ENCODE measurements at places on chromosomes 7 and 10. TPM values are rescaled to one million over a fixed set of nuclear protein-coding genes. Genes with fewer than 3 reads are reported as not detected.
A peak's percentile ranks its signal among the peaks of the same experiment; 100 is the strongest.

GRCh38 chr7:151759591-151760042, 117.3 kb downstream of the PRKAG2 start:
- peak; percentile 43 for DNase-seq
- H3K27ac ChIP-seq = no peak overlapping the region
- no peaks in the 10 kb centered on the region for H3K36me3 ChIP-seq
- H3K27me3 ChIP-seq = peaks cover 5% of the 10 kb centered on the region

GRCh38 chr7:150404172-150404804, 25.2 kb downstream of the ZNF775 start:
- no peak for DNase-seq
- H3K4me1 ChIP-seq = peaks cover 57% of the 10 kb centered on the region
- H3K4me3 ChIP-seq = peak overlapping the region; percentile 88
- H3K27ac ChIP-seq = peak overlapping the region; percentile 88
- H3K27me3 ChIP-seq = no peaks in the 10 kb centered on the region

- H3K36me3 ChIP-seq = peaks cover 19% of the 10 kb centered on the region
- H3K27ac ChIP-seq = peak overlapping the region; percentile 98
- peak overlapping the region; percentile 29 for H3K4me3 ChIP-seq
- no peaks in the 10 kb centered on the region for H3K27me3 ChIP-seq
- H3K4me1 ChIP-seq = peaks cover 40% of the 10 kb centered on the region
- peak; percentile 72 for DNase-seq
Observed at GRCh38 chr7:141012044-141012685, 2.6 kb downstream of the MRPS33 start.

DNA sequence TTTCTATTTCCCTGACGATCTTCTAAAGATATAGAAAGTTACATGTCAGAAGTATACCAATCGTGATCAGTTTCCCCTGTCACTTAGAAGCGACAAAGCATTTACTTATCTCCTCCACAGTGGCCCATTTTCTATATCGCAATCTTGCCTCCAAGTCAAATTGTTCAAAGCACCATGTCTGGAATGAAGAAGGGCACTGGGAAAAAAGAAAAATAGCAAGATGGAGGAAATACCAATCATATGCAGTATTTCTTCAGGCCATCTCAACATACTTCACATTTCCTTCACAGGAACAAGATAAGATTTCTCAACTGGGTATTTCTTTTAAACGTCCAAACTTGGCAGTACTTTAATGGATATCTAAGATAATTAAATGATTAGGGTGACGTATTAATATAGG, 63.3 kb upstream of the IL6 start:
- peaks cover 48% of the 10 kb centered on the region for H3K4me1 ChIP-seq
- no peak for DNase-seq
- peaks cover 9% of the 10 kb centered on the region for H3K36me3 ChIP-seq
- no peak overlapping the region for H3K27ac ChIP-seq
- H3K4me3 ChIP-seq = no peak overlapping the region
- peaks cover 19% of the 10 kb centered on the region for H3K27me3 ChIP-seq

DNA sequence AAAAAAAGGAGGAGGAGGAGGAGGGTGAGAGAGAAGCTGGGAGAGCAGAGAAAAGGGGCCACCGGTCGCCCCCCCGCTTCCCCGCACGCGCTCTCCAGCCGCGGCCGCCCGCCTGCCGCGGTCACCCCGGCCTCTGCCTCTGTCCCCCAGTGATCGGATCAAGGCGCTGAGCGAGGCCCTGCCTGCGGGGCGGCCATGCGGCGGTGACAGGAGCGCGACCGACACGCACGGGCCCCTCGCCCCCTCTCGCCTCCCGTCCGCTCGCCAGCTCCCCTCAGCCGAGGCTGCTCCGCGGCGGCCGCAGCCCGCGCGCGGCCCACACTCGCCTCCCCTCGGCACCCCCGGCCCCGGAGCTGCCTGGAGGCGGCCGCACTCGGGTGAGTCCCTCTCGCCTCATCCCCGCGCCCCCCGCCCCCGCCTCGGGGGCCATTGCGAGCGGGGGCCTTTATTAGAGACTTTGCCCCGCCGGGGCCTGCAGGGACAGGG, at the start of gene GTF2I:
Gene GTF2I, plus strand, starts transcription at position 27 of the 486 bp plus-strand sequence. CDS start 31,411 bp downstream, outside the sequence.
- H3K36me3 ChIP-seq = peaks cover 10% of the 10 kb centered on the region
- peak within 1 kb of the TSS; percentile 93 for H3K27ac ChIP-seq
- H3K27me3 ChIP-seq = peaks cover 6% of the 10 kb centered on the region

GRCh38 chr10:69142983-69143382, 19.0 kb downstream of the VPS26A start:
- H3K4me3 ChIP-seq = no peak overlapping the region
- H3K4me1 ChIP-seq = peaks cover 23% of the 10 kb centered on the region
- H3K36me3 ChIP-seq = peaks cover 12% of the 10 kb centered on the region
- no peaks in the 10 kb centered on the region for H3K27me3 ChIP-seq

DNA sequence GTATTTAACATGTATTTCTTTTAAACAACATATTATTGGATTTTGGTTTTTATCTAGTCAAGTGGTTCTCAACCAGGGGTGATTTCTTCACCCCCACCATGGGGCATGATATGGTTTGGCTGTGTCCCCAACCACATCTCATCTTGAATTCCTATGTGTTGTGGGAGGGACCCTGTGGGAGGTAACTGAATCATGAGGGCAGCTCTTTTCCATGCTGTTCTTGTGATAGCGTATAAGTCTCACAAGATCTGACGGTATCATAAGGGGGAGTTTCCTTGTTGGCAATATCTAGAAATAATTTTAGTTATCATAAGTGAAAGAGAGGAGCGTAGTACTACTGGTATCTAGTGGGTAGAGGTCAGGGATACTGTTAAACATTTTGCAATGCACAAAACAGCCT, 37.6 kb downstream of the TMEM168 start:
- no peak for DNase-seq
- H3K27me3 ChIP-seq = peaks cover 6% of the 10 kb centered on the region
- no peaks in the 10 kb centered on the region for H3K36me3 ChIP-seq
- H3K27ac ChIP-seq = no peak overlapping the region

DNA sequence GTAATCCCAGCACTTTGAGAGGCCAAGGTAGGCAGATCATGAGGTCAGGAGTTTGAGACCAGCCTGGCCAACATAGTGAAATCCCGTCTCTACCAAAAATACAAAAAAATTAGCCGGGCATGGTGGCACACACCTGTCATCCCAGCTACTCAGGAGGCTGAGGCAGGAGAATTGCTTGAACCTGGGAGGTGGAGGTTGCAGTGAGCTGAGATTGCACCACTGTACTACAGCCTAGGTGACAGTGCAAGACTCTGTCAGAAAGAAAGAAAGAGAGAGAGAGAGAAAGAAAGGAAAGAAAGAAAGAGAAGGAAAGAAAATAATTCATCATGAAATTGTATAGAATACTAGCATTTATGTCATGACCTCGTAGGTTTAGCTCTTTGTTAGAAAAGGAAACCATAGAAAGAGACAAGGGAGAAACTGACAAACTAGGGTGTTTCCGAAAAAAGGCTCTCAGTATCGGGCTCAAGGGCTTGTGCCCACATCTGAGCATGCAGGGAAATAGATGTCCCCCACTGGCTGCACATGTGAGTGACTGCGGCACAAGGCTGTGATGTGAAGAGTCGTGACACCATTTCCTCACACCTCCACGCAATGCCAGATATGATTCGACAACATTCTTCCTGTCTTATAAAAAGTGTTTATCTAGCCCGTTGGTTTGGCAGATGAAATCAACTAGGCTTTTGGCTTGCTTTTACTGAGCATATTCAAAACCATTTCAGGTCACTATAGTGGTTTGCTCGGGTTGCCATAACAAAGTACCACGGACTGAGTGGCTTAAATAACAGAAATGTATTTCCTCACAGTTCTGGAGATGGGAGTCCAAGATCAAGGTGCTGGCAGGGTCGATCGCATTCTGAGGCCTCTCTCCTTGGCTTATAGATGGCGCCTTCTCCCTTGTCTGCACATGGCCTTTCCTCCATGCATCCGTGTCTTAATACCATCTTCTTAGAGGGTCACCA, 2.0 kb downstream of the SRGN start:
- H3K36me3 ChIP-seq = peaks cover 43% of the 10 kb centered on the region
- H3K27me3 ChIP-seq = no peaks in the 10 kb centered on the region

- peaks cover 11% of the 10 kb centered on the region for H3K4me1 ChIP-seq
- H3K27me3 ChIP-seq = no peaks in the 10 kb centered on the region
- H3K36me3 ChIP-seq = peaks cover 45% of the 10 kb centered on the region
- H3K4me3 ChIP-seq = no peak overlapping the region
- no peak for DNase-seq
- no peak overlapping the region for H3K27ac ChIP-seq
Observed at GRCh38 chr7:135193615-135194081, 17.7 kb downstream of the WDR91 start.

GRCh38 chr7:143434660-143435059, 8.6 kb upstream of the TAS2R60 start:
- no peak overlapping the region for H3K4me3 ChIP-seq
- H3K4me1 ChIP-seq = peaks cover 10% of the 10 kb centered on the region
- no peak overlapping the region for H3K27ac ChIP-seq
- peaks cover 2% of the 10 kb centered on the region for H3K27me3 ChIP-seq

DNA sequence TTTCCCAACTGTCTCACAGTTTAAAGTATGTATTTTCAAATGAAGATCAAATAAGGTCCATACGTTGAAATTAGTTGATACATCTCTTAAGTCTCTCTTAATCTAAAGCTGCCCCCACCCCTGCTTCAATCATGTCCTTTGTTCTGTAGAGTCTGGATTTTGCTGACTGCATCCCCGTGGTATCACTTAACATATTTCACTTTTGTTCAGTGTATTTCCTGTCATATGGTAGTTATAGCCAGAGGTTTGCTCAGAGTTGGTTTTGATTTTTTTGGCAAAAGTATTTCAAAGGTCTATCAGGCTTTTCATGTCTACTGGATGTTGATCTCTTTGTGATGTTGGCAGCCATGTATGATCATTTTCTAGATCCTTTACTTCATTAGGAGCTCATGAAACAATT, 54.4 kb upstream of the ARID5B start:
- H3K4me3 ChIP-seq = no peak overlapping the region
- H3K27me3 ChIP-seq = no peaks in the 10 kb centered on the region
- H3K36me3 ChIP-seq = no peaks in the 10 kb centered on the region
- DNase-seq = no peak

GRCh38 chr10:114431414-114432135, 27.3 kb upstream of the AFAP1L2 start:
- peaks cover 16% of the 10 kb centered on the region for H3K36me3 ChIP-seq
- no peak overlapping the region for H3K27ac ChIP-seq
- H3K4me3 ChIP-seq = no peak overlapping the region

- no peak for DNase-seq
- H3K27me3 ChIP-seq = no peaks in the 10 kb centered on the region
- no peak overlapping the region for H3K4me3 ChIP-seq
Observed at GRCh38 chr10:67936416-67936815, 52.0 kb downstream of the SIRT1 start.

DNA sequence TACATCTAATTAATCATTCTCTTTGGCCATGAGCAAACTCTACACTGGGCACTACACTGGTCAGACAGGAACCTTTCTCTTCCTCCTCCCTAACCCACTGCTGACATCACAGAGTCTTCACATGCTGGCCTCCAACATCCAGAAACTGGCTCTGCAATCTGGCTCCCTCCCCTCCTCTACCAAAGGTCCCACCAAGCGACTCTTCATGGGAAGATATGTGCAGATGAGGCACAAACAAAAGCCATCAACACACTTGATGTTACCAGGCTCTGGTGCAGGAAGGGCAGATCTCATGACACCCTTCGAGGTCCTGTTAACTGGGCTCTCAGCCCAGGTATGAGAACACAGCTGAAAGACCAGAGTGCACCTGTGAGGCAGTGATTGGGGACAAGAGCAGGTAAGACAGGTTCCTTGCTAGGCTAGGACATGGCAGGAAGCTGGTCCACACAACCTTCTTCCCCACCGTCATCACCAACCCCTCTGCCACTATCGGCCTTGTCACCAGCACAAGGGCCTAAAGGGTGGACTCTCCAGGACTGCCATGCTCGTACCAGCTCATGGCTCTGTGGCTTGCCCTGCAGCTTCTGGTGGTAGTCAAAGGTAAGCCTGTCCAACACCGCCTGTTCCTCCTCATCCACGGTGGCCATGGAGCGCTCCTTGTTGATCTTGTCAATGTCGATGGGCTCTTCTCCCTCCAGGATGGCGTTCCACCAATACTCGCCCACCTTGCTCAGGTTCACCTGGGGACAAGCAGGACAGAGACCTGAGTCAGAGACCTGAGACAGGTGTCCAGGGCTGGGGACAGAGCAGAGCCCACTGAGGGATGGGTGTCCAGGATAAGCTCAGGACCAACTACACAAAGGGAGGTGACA, 66.6 kb upstream of the CAMK2B start:
- DNase-seq = no peak
- peaks cover 9% of the 10 kb centered on the region for H3K36me3 ChIP-seq
- H3K4me1 ChIP-seq = no peaks in the 10 kb centered on the region
- no peaks in the 10 kb centered on the region for H3K27me3 ChIP-seq
- H3K4me3 ChIP-seq = no peak overlapping the region

DNA sequence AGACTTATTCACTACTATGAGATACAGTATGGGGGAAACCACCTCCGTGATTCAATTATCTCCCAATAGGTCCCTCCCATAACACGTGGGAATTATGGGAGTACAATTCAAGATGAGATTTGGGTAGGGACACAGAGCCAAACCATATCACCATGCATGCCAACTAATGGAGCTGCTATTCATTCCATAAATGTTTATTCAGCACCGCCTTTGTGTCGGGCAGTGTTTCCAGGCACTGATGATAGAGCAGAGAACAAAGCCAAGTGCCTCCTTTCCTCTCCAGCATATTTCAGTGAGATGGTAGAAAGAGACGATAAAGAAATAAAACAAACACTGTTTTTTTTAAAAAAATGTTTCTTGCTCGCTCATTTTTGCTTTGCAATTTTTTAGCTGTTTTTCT, 295.9 kb upstream of the FOXK1 start:
- DNase-seq = no peak
- no peaks in the 10 kb centered on the region for H3K36me3 ChIP-seq
- no peak overlapping the region for H3K27ac ChIP-seq
- no peaks in the 10 kb centered on the region for H3K4me1 ChIP-seq
- H3K27me3 ChIP-seq = peaks cover 1% of the 10 kb centered on the region
- no peak overlapping the region for H3K4me3 ChIP-seq

DNA sequence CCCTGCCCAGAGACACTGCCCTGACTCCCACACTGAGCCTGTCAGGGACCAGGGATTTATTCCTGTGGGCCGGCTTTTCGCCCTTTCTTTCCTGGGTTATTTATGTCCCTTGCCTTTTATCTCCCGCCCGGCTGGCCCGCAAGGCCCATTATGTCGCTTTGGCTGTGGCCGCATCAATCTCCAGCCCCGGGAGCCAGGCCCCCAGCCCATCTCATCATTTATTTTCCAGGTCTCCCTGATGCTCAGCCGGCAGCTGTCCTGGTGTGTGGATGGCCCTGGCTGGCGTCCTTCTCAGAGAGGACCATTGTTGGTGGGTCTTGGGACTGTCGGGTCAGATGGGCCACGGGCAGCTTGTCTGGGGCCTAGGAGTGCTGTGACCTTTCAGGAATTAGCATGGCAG, 82.3 kb downstream of the FAM241B start:
- no peaks in the 10 kb centered on the region for H3K4me1 ChIP-seq
- no peaks in the 10 kb centered on the region for H3K27me3 ChIP-seq
- H3K4me3 ChIP-seq = no peak overlapping the region
- H3K27ac ChIP-seq = no peak overlapping the region
- DNase-seq = no peak

- peaks cover 4% of the 10 kb centered on the region for H3K4me1 ChIP-seq
- H3K27ac ChIP-seq = no peak overlapping the region
- no peak overlapping the region for H3K4me3 ChIP-seq
- H3K27me3 ChIP-seq = no peaks in the 10 kb centered on the region
- no peaks in the 10 kb centered on the region for H3K36me3 ChIP-seq
Observed at GRCh38 chr7:23232966-23233365, 13.6 kb upstream of the GPNMB start.

The TBX20 gene
- 0.15 TPM for total RNA-seq

The DYNC1I1 gene
- total RNA-seq = not detected

The PRKCQ gene
- 45.9 TPM for total RNA-seq

The ARMC3 gene
- not detected for total RNA-seq

The SPDYE6 gene
- not detected for total RNA-seq

The METTL27 gene
- 1.8 TPM for total RNA-seq

The TRIM73 gene
- total RNA-seq = 5.7 TPM
